Aortic smooth muscle cell (primary cell): ENCODE measurements at places on chromosomes 7 and 10. TPM values are rescaled to one million over a fixed set of nuclear protein-coding genes. Genes with fewer than 3 reads are reported as not detected.

TPK1 gene
- 6.0 and 6.2 TPM in 2 replicates for total RNA-seq

CALML3 gene
- not detected in 2 replicates for total RNA-seq

ZNF503 gene
- 10.8 and 14.8 TPM in 2 replicates for total RNA-seq

SPDYE6 gene
- total RNA-seq: 0.06 TPM in 1 of 2 replicates, not detected in the other

HACD1 gene
- 10.4 and 11.6 TPM in 2 replicates for total RNA-seq

PTF1A gene
- total RNA-seq: not detected in 2 replicates

CEP41 gene
- 7.0 and 8.0 TPM in 2 replicates for total RNA-seq

AFAP1L2 gene
- total RNA-seq: 0.06 and 0.13 TPM in 2 replicates

GSTO2 gene
- 3.4 and 3.6 TPM in 2 replicates for total RNA-seq

TAX1BP1 gene
- total RNA-seq: 87.3 and 135 TPM in 2 replicates

HKDC1 gene
- 1.4 and 1.7 TPM in 2 replicates for total RNA-seq

PRR15 gene
- total RNA-seq: 0.19 TPM in 1 of 2 replicates, not detected in the other

GPNMB gene
- 172 and 285 TPM in 2 replicates for total RNA-seq

OPALIN gene
- total RNA-seq: not detected in 2 replicates

GIMAP4 gene
- total RNA-seq: 0.13 and 0.81 TPM in 2 replicates

ZNF800 gene
- total RNA-seq: 10.3 and 11.2 TPM in 2 replicates

GRID2IP gene
- not detected in 2 replicates for total RNA-seq

NAT16 gene
- total RNA-seq: not detected in 2 replicates

FRMPD2 gene
- total RNA-seq: not detected in 2 replicates

SPAM1 gene
- total RNA-seq: not detected in 2 replicates

SFTPA1 gene
- not detected in 2 replicates for total RNA-seq

ESYT2 gene
- 149 and 161 TPM in 2 replicates for total RNA-seq

PTPRN2 gene
- total RNA-seq: 0.56 and 1.6 TPM in 2 replicates

RNF32 gene
- 0.62 and 1.2 TPM in 2 replicates for total RNA-seq

ANLN gene
- total RNA-seq: 61.6 and 80.6 TPM in 2 replicates
